ENCODE measurements at places on chromosomes 11 and 22.

DNA sequence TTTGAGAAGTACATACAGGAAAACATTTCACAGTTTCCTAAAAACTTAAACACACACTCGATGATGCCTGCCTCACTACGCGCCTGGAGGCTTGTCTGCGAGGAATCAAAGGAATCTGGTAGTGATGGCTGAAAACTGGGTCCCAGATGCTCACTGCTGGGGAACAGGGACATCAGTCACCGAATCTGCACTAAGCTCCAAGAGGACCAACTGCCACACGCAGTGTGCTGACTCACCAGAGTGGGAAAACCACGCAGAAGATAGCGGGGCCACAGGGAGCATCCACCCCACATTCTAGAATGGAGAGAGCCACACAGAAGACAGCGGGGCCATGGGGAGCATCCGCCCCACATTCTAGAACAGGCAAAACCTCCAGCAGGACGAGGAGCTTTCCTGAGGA, 24.3 kb upstream of the MOB2 start:
- no peak for DNase-seq

DNA sequence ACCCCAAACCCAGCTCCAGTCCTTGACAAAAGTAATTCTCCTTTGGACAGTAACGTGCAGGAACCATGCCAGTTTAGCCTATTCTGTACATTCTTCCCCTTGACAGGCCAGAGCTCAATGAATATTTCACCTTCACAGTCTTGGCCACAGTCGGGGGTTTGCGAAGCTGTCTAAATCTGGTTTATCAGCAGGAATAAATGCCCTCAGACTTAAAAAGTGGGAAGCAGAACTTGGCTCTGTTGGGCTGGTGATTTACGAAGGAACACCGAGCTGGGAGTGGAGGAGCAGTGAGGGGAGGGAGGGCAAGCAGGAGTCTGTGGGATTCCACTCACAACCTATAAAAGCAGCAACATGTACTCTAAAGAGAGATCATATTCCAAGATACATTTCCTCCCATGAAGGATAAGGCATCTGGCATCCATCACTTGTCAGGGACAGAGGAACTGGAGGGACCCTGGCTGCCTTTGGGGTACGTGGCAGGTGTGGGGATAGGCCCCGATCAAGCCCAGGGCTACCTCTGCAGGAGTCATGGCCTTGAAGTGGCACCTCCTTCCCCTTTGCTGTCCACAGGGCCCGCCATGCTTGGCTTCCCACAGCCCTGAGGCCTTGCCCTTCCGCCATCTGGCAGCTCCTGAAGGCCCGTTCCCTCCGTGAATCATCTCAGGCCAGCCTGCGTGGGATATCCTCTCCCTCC, 154.3 kb downstream of the ADAMTS15 start:
- no peak for DNase-seq

- DNase-seq: no peak
Measured at GRCh38 chr22:37546437-37547250, 13.6 kb upstream of the CDC42EP1 start.

DNA sequence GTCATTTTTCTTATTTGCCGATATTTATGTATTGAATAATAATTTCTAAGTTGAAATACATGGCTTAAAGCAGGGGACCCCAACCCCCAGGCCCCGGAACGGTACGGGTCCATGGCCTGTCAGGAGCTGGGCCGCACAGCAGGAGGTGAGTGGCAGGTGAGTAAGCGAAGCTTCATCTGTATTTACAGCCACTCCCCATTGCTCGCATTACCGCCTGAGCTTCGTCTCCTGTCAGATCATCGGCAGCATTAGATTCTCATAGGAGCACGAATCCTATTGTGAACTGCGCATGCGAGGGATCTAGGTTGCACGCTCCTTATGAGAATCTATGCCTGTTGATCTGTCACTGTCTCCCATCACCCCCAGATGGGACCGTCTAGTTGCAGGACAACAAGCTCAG, 4.5 kb downstream of the ZMAT5 start:
- no peak for DNase-seq

DNA sequence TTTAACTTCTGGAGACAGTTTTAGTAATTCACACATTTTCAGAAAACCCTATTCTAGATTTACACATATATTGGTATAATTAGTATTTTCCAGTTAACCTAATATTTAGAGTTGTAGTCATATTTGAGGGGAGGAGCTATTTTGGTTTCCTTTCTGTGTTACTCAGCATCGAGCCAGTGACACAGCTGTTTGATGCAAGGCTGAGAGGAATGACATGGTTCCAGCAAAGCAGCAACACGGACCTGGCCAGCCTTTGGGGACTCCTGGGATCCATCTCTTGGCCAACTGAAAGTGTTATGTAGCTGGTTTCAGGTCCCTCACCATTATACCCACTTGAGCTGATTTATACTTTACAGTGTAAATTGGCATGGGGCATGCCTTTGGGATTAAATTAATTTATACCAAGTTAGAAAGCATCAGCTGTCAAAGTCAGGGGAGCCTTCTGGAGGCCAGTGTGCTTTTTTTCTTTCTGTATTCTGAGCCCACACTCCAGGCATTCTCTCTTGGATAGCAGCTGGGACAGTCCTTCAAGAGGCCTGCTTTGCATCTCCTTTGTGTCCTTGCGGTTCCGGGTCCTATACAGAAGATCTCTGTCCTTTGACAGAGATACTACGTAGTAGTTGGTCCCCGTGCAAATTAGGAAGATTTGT, 91.3 kb upstream of the SLC25A18 start:
- no peak for DNase-seq

DNA sequence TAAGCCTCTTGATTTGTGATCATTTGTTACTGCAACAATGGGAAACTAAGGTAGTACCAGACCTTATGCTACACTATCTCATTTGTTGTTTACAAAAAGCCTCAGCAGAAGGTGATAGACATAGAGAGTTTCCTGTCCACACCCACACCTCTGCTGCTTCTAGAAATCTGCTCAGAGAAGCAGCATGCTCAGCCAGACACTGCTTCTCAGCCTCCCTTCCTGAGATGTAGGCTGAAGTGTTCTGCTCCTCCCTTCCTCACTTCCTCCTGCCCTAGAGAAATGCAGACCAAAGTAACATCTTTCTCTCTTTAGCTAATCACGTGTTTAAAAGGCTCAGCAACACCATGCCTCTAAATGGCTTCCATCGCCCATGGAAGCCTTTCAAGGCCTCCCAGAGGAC, 88.4 kb downstream of the SLC1A2 start:
- no peak for DNase-seq

- no peak for DNase-seq
Measured at GRCh38 chr11:95101935-95102334, 12.3 kb downstream of the ENDOD1 start.

DNA sequence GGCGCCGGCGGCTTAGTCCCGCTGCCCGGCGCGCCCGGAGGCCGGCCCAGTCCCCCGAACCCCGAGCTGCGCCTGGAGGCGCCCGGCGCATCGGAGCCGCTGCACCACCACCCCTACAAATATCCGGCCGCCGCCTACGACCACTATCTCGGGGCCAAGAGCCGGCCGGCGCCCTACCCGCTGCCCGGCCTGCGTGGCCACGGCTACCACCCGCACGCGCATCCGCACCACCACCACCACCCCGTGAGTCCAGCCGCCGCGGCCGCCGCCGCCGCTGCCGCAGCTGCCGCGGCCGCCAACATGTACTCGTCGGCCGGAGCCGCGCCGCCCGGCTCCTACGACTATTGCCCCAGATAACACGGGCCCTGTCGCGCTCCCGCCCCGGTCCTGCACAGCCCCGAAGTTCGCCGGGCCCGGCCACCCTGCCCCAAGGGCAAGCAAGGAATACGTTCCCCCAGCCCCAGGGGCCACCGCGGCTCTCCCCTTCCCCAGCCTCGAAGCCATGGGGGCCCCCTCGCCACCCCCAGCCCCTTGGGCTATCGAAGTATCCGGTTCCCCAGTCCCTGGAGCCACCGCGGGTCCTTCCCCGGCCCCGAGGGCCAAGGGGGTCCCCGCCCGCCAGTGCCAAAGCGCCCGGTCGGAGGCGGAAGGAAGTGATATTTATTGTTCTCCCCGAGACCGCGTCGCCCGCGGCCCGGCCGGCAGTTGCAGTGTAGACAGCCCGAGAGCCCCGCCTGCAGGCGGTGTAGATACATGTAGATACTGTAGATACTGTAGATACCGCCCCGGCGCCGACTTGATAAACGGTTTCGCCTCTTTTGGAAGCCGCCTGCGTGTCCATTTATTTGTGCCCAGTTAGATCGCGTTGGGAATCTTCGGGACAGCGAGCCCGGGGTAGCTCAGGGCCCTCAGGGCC, 6.2 kb downstream of the TBX1 start:
- DNase-seq: no peak

DNA sequence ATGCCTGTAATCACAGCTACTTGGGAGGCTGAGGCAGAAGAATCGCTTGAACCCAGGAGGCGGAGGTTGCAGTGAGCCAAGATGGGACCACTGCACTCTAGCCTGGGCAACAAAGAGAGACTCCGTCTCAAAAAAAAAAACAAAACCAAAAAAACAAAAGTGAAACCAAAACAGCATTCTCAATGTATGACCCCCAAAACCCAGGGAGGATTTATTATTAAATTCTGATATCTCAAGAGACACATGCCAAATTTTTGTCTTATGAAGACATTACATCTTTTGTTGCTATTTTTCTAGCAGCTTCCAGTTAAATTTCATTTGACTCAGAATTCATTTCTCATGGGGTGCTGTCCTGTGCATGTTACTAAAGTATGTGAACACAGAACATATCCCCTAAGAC, 3.0 kb upstream of the YPEL4 start:
- no peak for DNase-seq

GRCh38 chr11:44970293-44970692, 19.6 kb upstream of the TP53I11 start:
- DNase-seq: no peak

DNA sequence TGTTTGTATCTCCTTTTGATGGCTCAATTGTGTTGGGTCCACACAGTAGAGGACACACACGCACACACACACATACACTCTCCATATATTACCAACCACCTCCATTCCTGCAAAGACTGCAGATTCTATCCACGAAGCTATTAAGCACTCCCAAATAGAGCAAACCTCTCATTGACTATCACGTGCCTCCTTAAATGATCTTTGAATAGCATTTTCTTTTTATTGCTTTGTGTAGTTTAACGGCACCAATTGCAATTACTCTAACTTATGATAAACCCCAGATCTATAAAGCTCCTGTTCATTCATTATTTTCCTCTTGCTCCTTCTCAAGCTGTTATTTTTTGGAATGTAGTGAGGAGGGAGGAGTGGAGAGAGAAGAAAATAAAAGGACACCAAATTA, 204.7 kb downstream of the ST3GAL4 start:
- no peak for DNase-seq

GRCh38 chr11:37509506-37509905, 911.5 kb upstream of the RAG2 start:
- no peak for DNase-seq

GRCh38 chr22:29964776-29965175, 81.8 kb downstream of the MTMR3 start:
- DNase-seq: no peak

- no peak for DNase-seq
Measured at GRCh38 chr22:44876921-44877320, 124.5 kb downstream of the ARHGAP8 start.

GRCh38 chr11:61071208-61071681, 31.0 kb upstream of the CD5 start:
- DNase-seq: no peak

GRCh38 chr11:28632338-28632737, 524.1 kb downstream of the METTL15 start:
- no peak for DNase-seq

DNA sequence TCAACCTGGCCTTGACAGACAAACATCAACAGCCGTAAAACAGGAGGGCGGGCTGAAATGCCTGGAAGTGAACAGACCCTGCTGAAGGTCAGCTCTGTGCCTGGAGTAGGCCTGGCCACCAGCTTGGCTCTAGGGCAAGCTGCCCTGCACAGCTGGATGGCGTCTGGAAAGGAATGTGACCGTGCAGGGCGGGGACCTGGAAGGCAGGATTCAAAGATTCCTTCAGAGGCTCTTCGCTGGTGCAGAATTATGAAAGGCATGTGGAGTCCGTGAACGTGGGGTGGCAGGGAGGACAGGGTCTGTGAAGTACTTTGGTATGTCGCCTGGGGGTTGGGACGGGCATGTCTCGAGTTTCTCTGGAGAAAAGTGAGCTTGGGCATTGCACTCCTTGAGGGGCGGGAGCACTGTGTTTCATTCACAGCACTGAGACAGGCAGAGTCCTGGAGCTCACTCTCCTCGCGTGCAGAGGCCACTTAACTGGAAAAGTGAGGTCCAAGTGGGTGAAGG, 1.5 kb downstream of the EHD1 start:
- no peak for DNase-seq

DNA sequence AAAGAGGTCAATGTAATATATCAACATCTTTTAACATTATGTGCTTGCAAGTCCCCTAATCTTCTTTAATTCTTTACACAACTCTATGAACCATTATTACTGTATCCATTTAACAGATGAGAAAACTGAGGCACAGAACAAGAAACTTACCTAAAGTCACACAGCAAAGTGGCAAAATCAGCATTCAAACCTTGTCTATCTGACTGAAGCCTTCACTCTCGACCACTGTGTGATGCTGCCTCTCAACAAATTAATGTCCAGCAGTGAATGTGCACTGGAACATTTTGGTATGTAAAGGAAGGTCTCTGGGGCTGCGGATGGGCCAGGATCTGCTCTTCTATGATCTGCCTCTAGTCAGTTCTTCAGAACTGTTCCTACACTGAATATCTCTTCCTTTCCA, 42.1 kb downstream of the PRCP start:
- DNase-seq: no peak

GRCh38 chr11:14554959-14555358, 34.8 kb upstream of the PSMA1 start:
- DNase-seq: no peak

DNA sequence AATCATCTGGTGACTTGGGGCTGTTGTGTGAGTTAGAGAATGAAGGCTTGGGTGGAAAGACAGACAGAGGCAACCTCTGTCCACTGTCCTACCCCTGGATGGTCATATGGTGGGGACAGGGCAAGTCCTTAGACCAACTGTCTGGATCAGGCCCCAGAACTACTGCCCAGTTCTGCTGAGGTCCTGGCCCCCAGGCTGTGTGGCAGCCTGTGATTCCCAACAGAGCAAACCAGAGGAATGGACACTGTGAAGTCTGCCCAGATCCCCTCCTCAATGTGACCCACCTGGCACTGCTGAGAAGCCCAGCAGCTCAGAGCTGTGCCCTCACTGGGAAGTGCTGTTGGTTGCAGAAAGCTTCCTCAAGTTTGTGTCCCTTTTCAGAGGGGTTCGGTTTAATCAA, 69.0 kb downstream of the GGTLC2 start:
- DNase-seq: no peak

GRCh38 chr11:121293288-121293594, 670 bp downstream of the SC5D start:
- DNase-seq: no peak
